T-helper 22 cell (primary cell): ENCODE measurements at places on chromosomes 4 and X.

DNA sequence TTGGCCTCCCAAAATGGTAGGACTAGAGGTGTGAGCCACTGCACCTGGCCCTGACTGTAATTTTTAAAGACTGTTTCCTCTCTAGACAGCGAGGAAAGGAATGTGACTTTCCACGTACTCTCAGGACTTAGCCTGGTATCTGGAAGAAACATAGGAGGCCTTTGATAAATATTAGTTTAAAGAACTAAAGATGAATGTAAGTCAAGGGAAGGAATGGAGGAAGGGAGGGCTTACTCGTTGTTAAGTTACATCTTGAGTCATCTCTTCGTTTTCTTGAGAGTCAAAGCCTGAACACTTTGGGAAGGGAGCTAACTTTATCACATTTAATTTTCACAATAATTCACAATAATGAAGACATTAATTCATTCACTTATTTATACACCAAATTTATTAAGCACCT lies 7.2 kb upstream of the LNX1 start:
- no peak for DNase-seq

DNA sequence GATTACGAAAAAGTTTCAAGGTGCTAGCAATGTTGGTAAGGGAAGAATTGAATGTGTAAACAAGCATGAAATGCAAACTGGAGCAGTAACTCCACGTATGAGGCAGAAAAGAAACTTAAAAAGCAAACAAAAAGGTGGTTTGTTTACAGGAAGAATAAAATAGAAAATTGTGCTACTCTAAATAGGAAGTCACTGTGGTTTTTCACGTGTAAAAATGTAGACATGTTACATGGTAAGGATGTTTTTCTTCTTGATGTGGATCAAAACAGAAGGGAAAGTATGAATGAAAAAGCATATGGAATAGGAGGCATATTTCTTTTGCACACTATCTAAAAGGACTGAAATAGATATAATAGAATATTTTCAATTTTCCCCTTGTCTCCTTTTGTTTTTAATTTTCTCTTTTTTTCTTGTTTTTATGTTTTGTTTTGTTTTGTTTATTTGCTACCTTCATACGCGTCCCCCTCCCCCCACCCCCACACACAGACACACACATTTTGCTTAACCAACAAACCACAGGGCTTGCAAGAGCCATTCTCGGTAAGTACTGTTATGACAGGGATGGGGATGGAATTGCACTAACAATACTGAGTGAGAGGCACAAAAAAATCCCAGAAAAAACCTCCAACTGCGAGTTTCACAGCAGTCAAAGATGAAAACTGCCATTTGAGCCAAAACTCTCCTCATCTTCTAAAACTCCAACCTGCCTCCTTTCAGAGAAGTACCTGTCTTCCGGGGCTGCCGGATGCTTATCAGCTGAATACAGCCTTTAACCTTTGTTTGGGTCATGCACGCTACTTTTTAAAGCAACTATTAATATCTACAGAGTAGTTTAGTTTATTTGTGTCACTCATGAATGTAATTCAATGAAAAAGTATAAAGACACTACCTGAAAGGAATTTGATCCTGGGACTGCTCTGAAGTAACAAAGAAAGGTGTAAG lies 135.8 kb downstream of the IL15 start:
- no peak for DNase-seq

DNA sequence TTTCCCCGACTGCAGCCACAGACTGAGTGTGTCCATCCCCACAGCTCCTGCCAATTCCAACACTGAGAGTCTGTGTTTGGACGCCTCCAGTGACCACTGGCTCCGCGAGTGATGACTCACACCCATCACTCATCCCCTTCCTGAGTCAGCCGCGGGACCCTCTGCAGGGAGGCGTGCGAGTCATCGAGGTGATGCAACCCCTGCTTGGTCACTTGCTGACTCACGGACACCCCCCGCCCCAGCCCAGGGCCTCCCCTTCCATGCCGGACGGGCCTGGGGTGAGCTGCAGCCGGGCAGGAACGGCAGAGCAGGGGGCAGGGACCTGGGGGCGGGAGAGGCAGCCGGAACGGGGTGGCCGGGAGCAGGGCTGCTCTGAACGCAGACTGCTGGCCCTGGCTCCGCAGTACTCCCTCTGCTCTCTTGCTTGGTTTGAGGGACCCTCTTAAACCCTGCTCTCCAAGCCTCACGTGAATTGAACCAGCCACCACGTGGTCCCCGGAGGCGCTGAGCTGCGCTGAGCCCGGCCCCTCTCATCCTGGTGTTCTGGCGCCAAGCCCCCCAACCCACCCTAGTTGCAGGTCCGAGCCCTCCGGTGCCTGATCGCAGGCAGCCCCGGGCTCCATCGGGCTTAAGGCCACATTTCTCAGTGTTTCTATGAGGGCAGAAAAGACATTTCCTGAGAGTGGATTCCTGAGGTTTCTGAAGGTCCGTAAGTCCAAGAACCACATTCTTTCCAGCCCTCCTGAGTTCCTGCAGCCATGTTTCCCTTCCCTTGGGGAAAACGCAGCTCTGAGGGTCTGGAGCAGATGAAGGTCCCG lies 32.4 kb downstream of the FGFRL1 start:
- DNase-seq, result no peak

GRCh38 chrX:120749141-120749846 lies 119.4 kb upstream of the C1GALT1C1 start:
- DNase-seq, result no peak

- DNase-seq, result no peak
Observed at GRCh38 chr4:169611157-169611556, 1.2 kb downstream of the NEK1 start.

- no peak for DNase-seq
Observed at GRCh38 chr4:82282875-82283274, 90.9 kb downstream of the HNRNPD start.
